ENCODE measurements at places on chromosomes 11 and 22.

DNA sequence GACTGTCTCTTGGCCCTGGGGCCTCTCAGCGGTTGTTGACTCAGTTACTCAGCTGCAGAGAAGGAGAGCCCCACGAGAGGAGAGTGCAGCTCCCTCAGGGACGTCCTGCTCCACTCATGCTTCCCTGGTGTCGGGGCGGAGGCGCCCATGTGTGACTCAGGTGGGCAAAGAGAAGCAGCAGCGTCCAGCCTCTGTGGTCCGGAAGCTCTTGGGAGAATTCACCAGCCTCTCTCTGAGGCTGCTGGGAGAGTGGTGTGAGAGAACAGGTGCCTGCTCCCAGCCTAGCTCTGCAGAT is 25.7 kb downstream of the GLB1L2 start:
- DNase-seq: no peak

- DNase-seq: no peak
Observed at GRCh38 chr11:102407901-102408300, 44.7 kb downstream of the TMEM123 start.

GRCh38 chr11:8531982-8532381 is 62.0 kb downstream of the STK33 start:
- DNase-seq: no peak

- DNase-seq: no peak
Observed at GRCh38 chr22:23313791-23314567, 133.7 kb downstream of the BCR start.

GRCh38 chr11:57269571-57270021 is 32.5 kb upstream of the APLNR start:
- DNase-seq: no peak

- DNase-seq: no peak
Observed at GRCh38 chr11:115464269-115464668, 39.9 kb downstream of the CADM1 start.

GRCh38 chr11:130106381-130106780 is 36.7 kb downstream of the APLP2 start:
- no peak for DNase-seq

DNA sequence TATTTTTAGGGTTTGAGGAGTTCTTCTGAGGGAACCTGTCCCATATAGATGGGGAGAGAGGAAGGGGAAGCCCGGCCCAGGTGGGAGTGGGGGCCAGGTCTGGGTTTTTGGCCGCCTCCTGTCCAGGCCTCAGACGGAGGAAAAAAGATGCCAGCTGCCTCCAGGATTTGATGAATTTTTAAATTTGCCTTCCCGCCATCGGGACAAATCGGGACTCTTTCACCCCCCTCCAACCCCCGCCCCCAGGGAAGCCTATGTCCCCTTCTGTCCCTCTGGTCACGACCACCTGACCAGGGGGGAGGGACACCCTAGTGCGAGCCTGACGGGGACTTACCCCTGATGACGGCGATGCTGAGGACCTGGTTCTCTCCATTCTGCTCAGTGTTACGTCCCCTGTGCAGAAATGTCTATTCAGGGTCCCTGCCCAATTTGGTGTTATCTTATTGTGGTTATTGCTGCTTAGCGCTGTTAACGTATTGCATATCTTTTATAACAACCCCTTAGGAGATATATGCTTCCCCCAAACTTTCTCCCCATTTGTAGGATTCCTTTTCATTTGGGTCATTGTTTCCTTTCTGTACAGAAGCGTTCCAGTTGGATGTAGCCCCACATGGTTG is 115.9 kb upstream of the GRK3 start:
- peak; percentile 46 for DNase-seq

DNA sequence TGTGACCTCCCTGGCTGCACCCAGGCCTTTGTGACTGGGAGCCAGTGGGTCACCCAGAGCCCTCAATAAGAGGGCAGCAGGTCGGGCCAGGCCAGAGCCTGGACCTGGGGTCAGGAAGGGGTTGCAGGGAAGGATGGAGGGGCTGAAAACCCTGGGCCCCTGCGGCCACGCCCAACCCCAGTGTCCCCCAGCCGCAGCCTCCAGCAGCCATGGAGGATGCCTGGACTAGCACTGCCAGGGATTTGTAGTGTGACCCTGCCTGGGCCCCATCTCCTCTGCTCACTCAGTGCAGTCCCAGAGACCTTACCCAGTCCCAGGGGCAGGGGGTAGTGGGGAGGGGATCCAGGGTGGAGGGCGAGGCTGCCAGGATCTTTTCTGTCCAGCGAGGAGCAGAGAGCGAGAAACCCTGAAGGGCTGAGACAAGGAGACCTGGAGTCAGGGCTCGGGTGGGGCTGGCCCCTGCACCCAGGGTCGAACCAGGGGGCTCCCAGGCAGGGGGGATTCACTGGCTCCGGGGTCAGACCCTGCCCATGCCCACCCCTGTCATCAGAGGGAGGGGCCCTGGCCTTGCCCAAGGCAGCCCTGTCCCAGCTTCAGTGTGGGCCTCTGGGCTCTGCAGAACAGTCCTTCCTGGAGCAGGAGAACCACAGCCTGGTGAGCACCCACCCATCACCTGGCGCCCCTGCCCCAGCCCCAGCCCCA is 187.5 kb downstream of the IGLL1 start:
- no peak for DNase-seq

- DNase-seq: no peak
Observed at GRCh38 chr11:95794086-95794485, 3.8 kb downstream of the CEP57 start.

DNA sequence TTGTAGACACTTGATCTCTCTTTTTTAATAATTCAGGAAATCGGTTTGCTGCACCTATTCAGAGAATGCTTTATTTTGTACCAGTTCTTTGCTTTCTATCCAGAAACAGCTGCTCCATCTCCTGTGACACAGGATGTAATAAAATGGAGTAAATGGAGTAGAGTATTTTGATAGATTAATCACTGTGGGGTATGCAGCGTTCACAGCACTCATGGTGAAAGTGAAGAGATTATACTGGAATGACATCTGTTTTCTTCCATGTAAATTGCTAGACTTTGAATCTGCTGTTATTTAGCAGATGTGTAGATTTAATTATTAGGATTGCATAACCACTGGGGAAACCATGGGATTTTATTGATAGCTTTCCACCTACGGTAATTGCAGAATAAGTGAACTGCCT is 227.3 kb upstream of the ARHGAP42 start:
- DNase-seq: no peak

DNA sequence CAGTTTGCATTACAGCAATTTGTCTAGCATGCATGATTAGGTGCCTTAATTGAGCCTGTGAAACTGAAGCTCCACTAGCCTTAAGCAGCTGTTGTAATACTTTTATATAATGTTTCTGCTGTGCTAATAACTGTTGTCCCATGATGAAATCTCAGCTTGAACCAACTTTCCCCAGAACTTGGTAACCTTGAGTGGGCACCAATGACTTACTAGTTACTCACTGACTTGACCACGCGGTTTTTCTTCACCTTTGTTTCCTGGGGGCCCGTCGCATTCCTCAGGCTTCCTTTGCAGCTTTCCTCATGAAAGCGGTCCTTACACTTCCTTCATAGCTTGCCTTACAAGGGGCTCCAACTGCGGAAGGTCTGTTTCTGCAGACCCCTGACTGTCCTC is 11.2 kb upstream of the GLYATL1 start:
- DNase-seq: no peak

DNA sequence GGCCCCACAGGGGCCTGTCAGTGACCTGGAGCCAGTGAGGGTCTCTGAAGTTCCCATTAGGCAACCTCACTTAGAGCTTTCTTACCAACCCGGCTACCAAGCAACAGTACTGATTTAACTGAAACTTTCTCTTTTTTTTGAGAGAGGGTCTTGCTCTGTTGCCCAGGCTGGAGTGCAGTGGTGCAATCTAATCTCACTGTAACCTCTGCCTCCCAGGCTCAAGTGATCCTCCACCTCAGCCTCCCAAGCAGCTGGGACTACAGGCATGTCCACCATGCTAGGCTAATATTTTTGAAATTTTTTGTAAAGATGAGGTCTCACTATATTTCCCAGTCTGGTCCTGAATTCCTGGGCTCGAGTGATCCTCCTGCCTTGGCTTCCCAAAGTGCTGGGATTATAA is 42.5 kb downstream of the ARFGAP3 start:
- no peak for DNase-seq

- no peak for DNase-seq
Observed at GRCh38 chr22:30637701-30638114, 2.1 kb downstream of the SLC35E4 start.

DNA sequence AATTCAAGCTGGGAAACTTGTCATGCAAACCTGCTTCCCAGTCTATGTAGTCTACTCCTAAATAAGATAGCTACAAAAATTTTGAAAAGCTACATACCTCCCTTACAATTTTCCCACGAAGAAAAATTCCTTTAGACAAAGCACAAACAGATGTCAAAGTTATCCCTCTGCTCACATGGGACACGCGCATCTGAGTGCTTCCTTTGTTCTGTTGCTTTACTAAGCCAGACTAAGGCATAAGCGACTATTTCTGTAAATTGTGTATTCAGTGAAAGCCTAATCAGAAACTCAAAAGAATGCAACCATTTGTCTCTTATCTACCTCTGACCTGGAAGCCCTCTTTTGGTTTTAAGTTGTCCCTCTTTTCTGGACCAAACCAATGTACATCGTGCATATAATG is 583.7 kb upstream of the B3GAT1 start:
- DNase-seq: no peak

GRCh38 chr11:129280027-129280811 is 88.1 kb upstream of the ARHGAP32 start:
- DNase-seq: peak; percentile 20

GRCh38 chr11:128559496-128560103 is 27.8 kb downstream of the ETS1 start:
- no peak for DNase-seq

DNA sequence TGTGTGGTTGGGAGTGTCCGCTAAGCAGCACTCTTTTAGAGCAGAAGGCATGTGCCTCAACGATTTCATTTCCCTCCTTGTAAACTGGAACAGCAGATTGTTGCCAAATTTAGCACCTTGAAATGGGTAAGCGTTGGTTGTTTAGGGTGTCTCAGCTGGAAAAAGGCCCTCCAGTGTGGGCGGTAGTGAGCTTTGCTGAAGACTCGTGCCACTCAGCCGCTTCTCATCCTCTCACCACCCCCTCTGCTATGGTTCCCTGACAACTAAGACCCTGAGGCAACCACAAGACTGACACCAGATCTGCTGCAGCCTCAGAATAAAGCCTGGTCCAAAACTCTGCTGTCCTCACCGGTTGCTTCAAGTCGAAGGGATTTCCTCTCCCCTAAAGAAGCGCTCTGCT is 9.9 kb upstream of the FERMT3 start:
- peak; percentile 60 for DNase-seq

GRCh38 chr22:41267958-41268357 is 18.0 kb downstream of the RANGAP1 start:
- DNase-seq: no peak

GRCh38 chr22:19275919-19276600 is 15.5 kb downstream of the CLTCL1 start:
- no peak for DNase-seq

DNA sequence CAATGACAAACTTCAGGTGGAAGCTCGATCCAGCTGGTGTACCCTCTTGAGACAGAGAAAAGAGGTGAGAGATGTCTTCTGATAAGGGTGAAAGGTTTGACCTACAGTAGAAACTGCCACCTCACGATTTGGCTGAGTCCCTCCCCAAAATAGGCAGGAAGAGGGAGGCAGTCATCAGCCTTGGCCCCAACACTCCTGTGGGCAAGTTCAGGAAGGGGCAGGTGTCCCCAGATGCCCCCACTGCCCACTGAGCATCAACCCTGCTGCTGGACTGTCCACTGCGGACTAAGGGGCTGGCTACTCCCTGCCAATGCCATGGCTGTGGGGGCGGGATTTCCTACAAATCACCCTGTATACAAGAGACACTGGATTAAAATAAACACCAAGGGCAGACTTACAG is 441.4 kb downstream of the BUD13 start:
- no peak for DNase-seq

- no peak for DNase-seq
Observed at GRCh38 chr22:45007391-45008185, 2.2 kb downstream of the PHF21B start.

Data from suppressor macrophage treated with lipopolysaccharide for 4 hours (primary cell).